ENCODE measurements at places on chromosomes 6 and 20.

DNA sequence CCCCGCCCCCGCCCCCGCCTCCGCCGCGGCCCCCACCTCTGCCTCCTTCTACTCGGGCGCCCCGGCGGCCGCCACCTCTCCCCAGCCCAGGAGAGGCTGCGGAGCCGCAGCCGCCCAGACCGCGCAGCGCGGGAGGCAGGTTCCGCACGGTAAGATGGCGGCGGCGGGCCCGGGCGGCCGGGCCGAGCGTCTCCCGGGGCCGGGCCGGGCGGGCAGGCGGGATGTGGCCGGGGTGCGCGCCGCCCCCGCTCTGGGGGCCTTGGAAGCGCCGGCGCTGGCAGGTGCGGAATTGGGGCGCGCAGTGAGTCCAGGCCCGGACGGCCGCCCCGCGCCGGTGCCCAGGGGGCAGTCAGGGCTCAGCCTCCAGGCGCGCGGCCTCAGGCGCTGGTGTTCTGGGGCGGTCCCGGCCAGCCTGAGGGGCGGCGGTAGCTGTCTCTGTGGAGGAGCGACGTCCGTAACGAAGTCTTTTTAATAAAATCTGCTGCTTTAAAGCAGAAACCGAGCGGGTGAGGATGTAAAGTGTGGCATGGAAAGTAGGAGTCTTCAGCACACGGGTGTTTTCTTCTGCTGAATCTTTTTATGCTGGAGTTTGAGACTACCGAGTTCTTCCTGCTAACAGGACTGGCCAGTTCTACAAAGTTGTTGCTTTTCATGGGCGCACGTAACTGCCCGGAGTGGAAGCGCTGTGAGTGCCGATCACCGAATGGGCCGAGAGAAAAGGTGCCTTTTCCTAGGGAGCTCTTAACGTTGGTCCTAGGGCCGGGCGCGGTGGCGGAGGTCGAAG is at the start of gene GID8:
Gene GID8, plus strand, starts transcription at position 43 of the 784 bp plus-strand sequence. CDS start 3,356 bp downstream, outside the sequence.
- DNase-seq = no peak

DNA sequence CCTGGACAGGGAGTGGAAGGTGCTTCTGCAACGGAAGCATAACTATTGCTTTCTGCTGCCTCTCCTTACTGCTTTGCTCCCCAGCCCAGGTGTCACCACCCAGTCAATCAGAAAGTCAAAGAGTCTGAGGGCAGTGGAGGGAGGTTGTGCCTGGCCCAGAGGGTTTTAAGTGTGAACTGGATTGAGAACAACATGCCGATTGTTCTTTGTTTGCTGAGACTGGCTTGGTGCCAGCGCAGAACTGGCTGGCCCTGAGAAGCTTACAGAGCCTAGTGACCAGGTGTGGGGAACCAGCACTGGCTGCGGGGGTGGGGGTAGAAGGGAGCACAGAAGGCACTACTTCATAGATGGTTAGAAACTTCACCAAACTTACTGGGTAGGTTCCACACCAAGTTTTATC is 31.1 kb upstream of the ENPP4 start:
- no peak for DNase-seq

- no peak for DNase-seq
Observed at GRCh38 chr6:159252955-159253508, 83.8 kb downstream of the FNDC1 start.

- DNase-seq = no peak
Observed at GRCh38 chr6:88492241-88492640, 326.1 kb upstream of the CNR1 start.

DNA sequence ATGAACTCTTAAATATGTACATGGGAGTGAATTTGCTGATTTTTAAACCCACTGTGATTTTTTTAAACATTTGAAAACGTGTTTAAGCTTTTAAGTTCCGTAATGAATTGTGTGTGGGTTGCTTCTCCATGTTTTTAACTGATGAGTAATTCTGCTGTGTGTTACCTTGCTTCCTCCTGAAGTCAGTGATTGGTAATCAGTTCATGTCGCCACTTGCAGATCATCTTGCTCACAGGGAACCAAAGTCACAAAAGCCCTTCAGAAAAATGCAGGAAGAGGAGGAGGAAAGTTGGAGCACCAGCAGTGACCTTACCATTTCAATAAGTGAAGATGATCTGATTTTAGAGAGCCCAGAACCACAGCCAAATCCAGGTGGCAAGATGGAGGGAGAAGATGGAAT is 36.7 kb downstream of the KIZ start:
- no peak for DNase-seq

GRCh38 chr6:46914279-46914810 is 7.4 kb downstream of the ADGRF5 start:
- no peak for DNase-seq

- no peak for DNase-seq
Observed at GRCh38 chr6:20060252-20060651, 152.0 kb downstream of the MBOAT1 start.

- no peak for DNase-seq
Observed at GRCh38 chr6:113620386-113620785, 236.8 kb upstream of the MARCKS start.

DNA sequence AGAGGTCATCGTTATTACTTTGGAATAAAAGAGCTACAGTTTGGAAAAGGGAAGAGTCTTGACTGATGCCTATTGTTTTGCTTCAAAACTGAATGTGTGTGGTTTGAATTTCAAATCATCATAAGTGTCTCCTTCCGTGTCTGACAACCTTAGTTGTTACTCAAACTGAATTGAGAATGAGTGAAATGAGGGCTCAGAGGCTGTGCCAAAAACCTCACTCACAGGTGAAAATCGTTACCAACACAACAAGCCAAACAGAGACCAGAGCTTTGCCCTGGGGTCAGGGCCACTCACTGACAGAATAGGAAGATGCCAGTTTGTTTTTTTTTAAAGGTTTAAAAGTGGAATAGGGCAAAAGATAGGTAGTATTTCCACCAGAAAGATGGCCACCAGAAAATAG is 15.2 kb upstream of the SIRT5 start:
- DNase-seq = no peak

DNA sequence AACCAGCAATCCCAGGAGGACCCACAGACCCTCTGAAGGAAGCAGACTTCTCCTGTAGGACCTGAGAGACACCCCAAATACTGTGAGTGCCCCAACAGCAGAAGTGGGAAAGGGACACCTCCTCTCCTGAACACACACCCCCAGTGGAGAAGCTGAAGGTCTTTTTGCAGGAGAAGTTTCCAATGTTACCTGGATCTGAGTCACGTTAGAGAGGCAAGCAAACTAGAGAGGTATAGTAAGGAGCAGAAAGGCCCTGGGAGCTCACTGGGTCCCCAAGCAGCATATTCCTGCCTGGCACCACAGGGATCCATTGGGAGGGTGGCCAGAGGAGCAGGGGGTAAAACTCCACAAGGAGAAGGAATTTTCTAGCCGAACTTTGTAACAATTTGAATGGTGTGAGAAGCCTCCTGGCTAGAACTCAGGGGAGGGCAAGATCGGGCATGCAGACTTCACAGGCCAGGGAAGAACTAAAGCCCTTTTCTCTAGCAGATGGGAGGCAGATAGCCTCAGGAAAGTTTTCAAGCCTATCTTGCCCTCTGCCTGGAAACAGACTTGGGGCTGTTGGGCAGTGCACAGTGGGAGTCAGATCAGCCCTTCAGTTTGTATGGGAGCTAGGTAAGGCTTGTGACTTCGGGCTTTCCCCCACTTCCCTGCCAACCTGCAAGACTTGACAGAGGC is 68.2 kb upstream of the SSTR4 start:
- DNase-seq = no peak

- no peak for DNase-seq
Observed at GRCh38 chr6:87789198-87789899, 87.3 kb upstream of the AKIRIN2 start.

DNA sequence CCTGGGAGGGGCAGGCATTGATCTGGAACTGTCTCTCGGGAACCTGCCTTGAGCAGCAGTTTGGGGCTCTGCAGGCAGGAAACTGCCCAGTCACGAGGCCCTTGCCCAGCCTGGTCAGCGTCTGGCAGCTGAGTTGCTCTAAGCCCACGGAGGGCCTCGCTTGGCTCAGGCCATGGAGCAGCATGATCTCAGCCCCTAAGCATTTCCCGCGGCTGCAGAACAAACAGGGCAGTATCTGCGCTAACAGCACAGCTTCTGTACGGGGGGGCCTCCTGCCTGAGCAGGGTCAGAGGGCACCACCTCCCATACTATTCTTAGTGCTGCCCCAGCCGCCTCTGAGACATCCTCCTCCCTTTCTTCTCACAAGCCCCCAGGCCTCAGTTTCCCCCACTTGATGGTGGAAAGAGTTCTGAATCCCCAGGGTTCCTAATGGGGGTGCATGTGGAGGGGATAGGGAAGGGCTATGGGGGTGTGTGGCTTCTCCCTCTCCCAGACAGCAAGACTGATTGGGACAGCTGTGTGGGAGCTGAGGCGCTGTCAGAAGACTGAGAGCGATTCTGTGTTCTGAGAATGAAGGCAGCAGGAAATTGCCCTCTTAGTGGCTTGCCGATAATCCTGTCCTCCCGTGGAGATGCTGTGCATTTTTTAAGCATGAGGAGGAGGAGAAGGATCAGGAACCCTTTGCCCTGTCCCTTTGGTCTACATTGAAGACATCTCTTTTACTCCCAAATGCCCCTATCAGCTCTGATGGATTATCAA is 46.4 kb downstream of the MOCS1 start:
- no peak for DNase-seq

DNA sequence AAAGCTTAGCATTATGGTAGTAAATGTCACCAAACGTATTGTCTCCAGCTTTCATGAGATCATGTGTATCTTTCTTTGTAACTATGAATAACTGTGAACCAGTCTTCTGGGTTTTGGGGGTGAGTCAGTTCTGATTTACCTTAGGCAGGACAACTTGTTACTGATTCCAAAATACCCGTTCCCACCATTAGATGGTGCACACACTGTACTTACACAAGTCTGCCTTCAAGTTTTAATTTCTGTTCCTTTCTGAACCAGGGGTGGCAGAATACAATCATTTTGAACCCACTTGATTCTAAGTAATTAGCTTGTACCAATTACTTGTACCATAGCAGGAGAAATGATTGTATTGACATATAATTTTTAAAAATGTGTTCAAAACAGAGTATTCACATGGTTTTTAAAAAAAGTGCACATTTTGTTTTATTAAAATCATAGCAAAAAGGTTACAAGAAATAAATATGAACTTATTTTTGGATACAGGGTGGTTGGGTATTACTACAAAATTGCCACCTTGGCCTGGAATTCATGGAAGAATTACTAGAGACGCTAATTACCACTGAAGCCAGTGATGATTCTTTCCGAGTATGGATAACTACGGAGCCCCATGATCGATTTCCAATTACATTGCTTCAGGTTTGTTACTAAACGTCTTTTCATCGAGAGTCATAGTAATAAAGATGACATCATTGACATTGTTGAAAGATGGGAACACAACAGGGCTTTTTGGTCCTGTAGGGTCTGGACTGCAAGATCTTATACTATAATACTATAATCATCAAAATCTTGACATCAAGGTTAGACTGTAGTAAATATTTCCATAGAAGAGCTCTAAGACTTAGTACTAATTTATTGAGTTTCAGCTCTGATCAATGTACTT is 75.2 kb upstream of the GLP1R start:
- DNase-seq = no peak

- DNase-seq = no peak
Observed at GRCh38 chr6:147551976-147552375, 43.5 kb downstream of the SAMD5 start.

- peak; percentile 18 for DNase-seq
Observed at GRCh38 chr20:32017711-32018251, 7.5 kb downstream of the CCM2L start.

DNA sequence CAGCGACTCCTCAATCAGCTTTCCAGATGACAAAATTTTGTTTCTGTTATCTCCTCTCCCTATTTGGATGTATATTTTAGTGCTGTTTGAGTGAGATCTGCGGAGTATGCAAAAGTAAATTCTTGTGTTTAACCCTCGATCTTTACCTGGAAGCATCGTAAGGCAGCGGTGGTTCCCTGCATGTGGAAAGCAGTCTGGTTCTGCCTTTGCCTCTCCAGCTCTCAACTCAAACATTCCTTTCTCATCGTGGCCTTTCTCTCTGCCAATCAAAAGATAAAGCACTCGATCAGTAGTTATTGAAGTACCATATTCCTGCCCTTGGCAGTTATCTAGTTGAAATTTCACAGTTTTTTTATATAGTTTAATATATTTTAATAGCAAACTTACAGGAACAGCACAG is 44.0 kb upstream of the BTN3A2 start:
- no peak for DNase-seq

GRCh38 chr20:34585019-34585418 is 26.5 kb downstream of the MAP1LC3A start:
- no peak for DNase-seq

DNA sequence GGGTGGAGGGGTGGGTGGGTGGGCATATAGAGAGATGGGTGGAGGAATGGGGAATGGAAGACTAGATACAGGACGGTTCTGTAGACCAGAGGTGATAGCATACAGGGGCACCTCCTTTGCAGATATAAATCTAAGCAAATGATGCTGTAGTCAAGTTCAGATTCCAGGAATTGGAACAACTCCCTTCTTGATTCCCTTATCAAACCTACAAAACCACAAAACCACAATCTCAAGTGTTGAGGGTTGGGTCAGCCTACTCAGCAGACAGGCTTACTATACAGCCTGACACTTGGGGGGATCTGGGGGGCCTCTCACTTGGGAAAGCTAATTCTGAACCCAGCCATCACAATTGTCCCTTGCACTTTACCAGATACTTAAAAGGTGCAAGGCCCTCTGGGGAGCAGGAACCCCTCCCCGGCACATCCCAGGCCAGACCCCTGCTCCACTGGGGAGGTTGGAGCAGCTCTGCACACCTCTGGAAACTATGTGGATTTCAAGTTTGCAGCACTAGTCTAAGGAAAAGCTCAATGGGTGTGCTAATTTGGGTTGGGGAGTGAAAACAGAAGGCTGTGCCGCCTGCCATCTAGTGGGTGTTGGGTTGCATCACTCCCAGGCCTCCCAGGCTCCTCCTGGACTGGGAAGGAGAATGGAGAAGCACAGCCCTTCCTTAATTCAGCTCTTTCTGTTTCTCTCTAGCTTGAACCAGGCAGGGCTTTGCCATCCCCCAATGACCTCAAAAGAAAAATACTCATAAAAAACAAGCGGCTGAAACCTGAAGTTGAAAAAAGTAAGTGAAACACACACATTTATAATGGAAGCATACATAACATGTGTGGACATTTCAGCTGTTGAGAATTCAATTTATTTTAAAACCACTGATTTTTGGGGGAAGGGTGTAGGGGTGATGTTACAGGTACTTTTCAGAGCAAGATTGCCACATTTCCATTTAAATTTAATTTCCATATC is 121.2 kb upstream of the LAMP5 start:
- no peak for DNase-seq

DNA sequence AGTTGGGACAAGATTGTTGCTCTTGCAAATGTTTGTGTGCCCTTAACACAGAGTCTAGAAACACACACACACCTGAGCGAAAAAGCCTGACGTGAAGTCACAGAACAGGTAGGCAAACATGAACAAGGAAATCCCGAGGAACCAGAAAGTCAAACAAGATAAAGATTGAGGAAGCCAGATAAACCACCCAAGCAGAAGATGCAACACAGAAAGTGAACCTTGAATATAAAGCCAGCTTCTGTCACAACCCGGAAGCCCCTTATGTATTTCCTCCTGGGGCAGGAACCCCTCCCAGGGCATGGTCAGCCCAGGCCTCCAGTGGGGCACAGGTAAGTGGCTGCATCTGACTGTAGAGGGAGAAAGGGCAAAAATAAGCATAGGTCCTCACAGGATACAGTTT is 158.2 kb upstream of the SUPT3H start:
- no peak for DNase-seq

GRCh38 chr20:9918348-9918747 is 79.5 kb upstream of the PAK5 start:
- no peak for DNase-seq

GRCh38 chr6:159249752-159250151 is 80.6 kb downstream of the FNDC1 start:
- no peak for DNase-seq

Measured in stimulated activated CD8-positive, alpha-beta memory T cell treated with anti-CD3 and anti-CD28 coated beads, Interleukin-2, amount 100 ng/mL, for 1 hour (primary cell).